NCI-H82 (cell line): ENCODE measurements at places on chromosomes 3 and 15.

- DNase-seq: no peak
Measured at GRCh38 chr3:124520970-124521369, 209.3 kb upstream of the UMPS start.

DNA sequence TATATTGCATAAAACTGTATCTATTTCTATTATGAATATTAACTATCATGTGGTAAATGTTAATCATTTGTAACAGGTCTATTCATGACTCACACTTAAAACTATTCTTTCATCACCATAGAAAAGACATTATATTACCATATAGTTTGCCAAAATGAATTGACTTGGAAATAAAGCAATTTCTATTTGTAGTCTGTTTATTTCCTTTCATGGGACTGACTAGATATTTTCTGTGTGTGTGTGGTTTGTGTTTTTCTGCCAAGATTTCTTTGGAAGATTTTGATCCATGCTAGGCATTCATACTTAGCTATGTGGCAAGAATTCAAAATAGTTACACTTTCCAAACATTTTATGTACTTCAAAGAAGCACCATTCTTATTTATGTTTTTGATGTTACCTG, 522.5 kb upstream of the AGTR1 start:
- no peak for DNase-seq

- DNase-seq: no peak
Measured at GRCh38 chr3:87198774-87199173, 28.3 kb upstream of the CHMP2B start.

GRCh38 chr3:87350367-87351199, 74.2 kb upstream of the POU1F1 start:
- DNase-seq: peak; percentile 67

GRCh38 chr3:47293822-47294221, 11.1 kb downstream of the KLHL18 start:
- DNase-seq: no peak

DNA sequence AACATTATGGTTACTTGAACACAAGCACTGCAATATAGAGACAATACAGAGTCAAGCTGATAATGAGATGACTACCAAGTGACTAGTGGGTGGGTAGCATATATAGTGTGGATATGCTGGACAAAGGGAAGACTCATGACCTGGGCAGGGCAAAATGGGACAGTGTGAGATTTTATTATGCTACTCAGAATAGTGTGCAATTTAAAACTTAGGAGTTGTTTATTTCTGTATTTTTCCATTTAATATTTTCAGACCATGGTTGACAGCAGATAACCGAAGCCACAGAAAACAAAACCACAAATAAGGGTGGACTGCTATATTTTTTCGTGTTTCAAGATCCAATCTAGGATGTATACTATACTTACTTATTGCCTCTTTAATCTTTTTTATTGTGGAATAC, 19.6 kb downstream of the GALK2 start:
- DNase-seq: no peak

- DNase-seq: no peak
Measured at GRCh38 chr15:24039683-24040082, 352.6 kb upstream of the NDN start.

- DNase-seq: peak; percentile 86
Measured at GRCh38 chr3:126134219-126134975, 46.0 kb downstream of the ALDH1L1 start.

GRCh38 chr3:126888186-126888760, 94.6 kb upstream of the PLXNA1 start:
- DNase-seq: no peak

- no peak for DNase-seq
Measured at GRCh38 chr15:36156879-36157427, 422.5 kb upstream of the CDIN1 start.

DNA sequence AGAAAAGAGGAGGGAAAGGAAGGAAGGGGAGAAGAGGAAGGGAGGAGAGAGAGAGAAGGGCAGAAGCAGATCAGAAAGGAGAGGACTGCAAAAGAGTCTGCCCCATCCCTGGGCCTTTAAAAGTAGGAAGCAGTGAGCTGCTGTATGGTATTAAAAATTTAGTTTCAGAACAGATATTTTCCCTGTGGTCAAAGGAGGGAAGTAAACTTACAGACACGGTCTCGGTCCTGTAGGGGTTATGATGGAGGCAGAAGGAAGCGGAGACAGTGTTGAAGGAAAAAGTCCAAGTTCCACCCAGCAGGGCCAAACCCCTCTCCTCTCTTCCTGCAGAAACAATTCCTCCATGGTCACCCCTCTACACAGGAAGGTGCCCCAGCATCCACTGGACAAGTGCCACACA, 122.0 kb upstream of the PROK2 start:
- no peak for DNase-seq

- no peak for DNase-seq
Measured at GRCh38 chr3:122085673-122086072, 30.5 kb downstream of the CD86 start.

GRCh38 chr3:156201411-156202405, 81.3 kb downstream of the KCNAB1 start:
- no peak for DNase-seq

- peak; percentile 61 for DNase-seq
Measured at GRCh38 chr3:194983620-194984019, 287.3 kb downstream of the XXYLT1 start.

DNA sequence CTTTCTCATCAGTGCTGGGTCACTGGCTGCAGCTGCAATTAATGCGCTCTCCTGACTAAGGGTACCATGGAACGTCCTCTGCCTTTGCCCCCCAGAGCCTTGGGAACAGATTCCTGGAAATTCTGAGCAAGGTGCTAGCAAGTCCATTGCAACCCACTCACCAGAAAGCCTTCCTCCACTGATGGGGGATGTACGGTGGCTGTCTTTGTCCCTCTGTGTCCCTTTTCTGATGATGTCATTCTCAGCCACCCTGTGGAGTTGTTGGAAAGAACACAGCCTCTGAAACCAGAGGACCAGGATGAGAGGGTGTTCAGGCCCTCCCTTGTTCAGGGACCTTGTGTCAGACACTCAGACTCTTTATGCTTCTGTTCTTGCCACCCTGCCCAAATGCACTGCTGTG, 38.1 kb upstream of the ZBTB38 start:
- DNase-seq: no peak

DNA sequence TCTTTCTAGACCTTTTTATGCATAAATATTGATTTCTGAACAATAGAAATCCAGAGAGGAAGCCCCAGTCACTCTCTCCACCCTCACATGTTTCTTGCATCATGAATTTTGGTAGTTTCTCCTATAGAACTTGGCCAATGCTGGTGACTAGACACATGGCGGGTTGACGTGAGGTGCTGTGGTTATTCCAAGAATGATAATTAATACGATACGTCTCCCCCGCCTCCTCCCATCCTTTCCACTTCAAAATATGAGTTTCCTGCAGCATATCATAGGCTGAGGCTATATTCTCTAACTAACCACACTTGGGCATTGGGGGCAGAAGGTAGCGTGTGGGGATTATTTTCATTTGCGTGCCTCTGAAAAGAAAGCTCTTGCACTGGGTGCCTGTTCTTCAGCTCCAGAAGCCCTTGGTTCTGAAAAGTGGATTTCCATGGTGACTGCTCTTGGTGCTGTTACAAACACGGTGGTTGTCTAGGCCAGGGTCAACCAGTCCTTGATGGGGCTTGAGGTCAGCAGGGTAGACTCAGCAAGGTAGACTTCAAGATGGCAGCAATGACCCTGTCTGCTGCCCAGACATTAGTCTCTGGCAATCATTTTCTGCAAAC, 5.3 kb downstream of the TNFSF10 start:
- DNase-seq: no peak

GRCh38 chr3:53269888-53270880, 14.4 kb upstream of the TKT start:
- peak; percentile 78 for DNase-seq

- DNase-seq: no peak
Measured at GRCh38 chr3:187630404-187630803, 39.8 kb downstream of the SST start.

- DNase-seq: no peak
Measured at GRCh38 chr3:2458816-2459215, 360.1 kb downstream of the CNTN4 start.

DNA sequence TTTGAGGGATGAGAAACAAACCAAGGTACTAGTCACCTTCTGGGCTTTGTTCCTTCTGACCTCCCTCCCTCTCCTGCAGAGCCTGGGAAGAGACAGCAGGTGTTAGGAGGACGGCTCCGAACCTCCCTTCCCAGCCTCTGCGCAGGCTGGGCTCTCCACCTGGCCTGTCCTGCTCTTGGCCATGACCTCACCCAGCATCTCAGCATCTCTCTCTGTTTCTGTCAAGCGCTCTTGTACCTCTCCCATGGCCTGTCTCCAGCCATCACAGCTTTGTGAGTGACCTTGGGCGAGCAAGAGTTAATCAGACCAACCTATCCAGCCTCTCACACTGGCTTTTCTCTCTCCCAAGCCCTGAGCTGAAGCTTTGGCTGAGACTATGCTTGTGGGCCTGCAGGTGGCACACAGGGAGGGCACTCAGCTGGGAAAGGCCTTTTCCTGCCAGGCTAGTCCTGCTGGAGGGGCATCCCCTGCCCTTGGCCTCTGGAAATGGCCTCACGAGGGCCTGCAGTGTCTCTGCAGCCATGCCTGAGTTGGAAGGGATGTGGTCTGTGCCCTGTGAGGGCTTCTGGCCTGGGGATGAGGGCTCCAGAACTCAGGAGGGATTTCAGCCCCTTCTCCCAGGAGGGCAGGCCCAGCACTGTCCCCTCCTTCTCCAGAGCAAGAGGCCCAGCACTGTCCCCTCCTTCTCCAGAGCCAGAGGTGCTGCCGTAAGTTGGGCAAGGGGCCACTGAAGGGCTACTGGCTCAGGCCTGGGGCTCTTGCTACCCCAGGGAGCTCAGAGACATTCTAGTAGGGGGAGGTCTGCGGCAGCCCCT, 2.1 kb downstream of the CHST13 start:
- no peak for DNase-seq

- no peak for DNase-seq
Measured at GRCh38 chr3:71254281-71255057, 329.1 kb downstream of the FOXP1 start.

- peak; percentile 71 for DNase-seq
Measured at GRCh38 chr15:25508369-25509002, 69.7 kb upstream of the UBE3A start.

DNA sequence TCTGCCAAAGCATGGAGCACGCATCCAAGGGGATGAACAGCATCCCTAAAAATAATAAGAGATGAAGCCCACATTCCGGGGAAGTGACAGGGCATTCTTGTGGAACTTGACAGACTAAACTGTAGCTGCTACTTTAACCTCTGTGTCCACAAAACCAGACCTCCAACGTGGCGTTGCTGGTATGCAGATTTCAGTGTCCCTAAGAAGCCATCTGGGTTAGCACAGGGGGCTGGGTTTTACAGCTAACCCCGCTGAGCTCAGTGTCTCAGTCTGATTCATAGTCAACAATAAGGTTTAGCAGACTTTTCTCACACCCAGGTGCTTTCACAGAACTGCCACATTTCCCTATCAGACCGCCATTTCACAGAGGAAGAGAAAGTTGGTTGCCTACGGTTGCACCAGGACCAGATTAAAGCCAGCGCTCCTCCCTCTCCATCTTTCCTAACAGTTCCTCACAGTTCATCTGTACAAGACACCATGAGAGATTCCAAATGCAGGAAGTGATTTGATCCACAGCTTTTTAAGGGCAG, 61.6 kb upstream of the CTDSPL start:
- no peak for DNase-seq

DNA sequence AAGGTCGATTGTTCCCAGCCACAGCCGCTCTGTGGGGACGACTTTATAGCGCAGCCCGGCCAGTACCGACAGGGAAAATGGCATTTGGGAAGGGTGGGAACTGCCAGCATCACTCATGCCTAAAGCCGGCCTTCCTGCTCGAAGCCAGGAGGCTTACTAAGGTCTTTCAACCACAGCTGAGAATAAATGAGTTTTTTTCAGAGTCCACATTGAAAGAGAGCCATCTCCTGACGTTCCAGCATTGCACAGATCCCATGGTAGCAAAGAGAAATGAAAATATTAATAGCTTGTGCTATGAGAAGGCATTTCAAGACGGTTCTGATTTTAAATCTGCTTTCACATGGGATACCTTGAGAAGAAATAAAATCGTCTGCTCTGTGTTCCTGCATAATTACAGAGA, 230.2 kb upstream of the IGF1R start:
- no peak for DNase-seq

DNA sequence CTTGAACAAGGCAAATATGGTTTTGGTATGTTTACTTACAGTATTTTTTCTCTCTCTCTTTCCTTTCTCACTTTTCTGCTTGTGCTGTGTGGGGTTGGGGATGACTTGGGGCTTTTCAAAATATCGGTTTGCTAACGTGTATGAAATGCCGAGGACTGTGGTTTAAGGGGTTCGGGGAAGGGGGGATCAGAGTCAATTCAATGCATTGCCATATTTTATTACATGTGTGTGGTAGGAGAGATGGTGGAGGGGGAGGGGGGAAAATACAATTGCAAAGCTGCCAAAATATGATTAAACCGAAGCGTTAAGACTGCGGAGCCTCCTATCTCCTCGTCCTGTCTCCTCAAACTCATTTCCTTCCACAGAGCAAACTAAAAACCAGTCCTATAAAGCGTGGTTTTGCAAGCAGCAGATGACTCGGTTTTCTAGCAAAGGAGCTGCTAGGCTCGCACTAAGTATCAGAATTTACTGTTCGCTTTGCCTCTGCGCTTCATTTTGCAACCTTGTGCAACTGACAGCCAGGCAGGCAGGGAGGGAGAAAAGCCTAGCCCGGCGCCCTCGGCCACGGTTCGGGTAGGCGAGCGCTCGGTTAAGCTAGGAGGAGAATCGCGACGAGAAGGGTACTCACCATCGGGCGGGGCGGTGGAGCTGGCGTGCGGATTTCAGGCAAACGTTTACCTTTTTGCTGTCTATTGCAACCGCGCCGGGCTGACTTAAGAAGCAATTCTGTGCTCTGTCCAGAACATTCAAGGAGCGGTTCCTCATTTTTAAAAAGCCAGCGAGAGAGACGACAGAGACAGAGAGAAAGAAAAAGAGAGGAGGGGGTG, 4.0 kb upstream of the NR2F2 start:
- DNase-seq: peak; percentile 66

GRCh38 chr15:36884518-36884875, 215.9 kb downstream of the MEIS2 start:
- no peak for DNase-seq

- DNase-seq: no peak
Measured at GRCh38 chr3:105812194-105812586, 56.6 kb downstream of the CBLB start.

- no peak for DNase-seq
Measured at GRCh38 chr3:127808197-127808596, 14.1 kb downstream of the MGLL start.

GRCh38 chr3:64939747-64940450, 252.1 kb upstream of the ADAMTS9 start:
- DNase-seq: no peak
